IMR-90 (cell line): ENCODE measurements at places on chromosomes 11 and 22. TPM values are rescaled to one million over a fixed set of nuclear protein-coding genes. Genes with fewer than 3 reads are reported as not detected.

The RAB36 gene
- 4.0 TPM in 2 replicates for polyA plus RNA-seq

The POTEH gene
- polyA plus RNA-seq = not detected in 2 replicates

The KCNE3 gene
- 0.05 and 0.16 TPM in 2 replicates for polyA plus RNA-seq

GRCh38 chr11:20535271-20535881, 64.0 kb upstream of the SLC6A5 start:
- no peak for DNase-seq

GRCh38 chr11:65639623-65640482, 2.0 kb downstream of the SIPA1 start:
- DNase-seq = no peak

GRCh38 chr11:75262961-75263852, 22.6 kb downstream of the TPBGL start:
- DNase-seq = no peak

DNA sequence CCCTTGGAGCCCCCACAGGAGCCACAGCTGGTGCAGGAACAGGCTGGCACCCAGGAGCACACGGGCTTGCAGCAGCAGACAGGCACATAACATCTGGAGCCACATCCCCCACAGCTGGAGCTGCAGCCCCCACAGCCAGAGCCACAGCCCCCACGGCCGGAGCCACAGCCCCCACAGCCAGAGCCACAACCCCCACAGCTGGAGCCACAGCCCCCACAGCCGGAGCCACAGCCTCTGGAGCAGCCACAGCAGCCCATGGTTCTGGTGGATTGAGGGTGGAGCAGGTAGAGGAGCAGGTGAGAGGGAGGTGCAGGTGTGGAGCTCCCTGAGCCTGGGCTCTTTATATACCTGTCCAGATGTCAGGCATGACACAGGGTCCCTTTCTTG, at the start of gene KRTAP5-2:
TSS of gene KRTAP5-2 (minus strand) at position 301 of the 387 bp plus-strand sequence. CDS start at position 257, 44 bp downstream.
- no peak for DNase-seq

DNA sequence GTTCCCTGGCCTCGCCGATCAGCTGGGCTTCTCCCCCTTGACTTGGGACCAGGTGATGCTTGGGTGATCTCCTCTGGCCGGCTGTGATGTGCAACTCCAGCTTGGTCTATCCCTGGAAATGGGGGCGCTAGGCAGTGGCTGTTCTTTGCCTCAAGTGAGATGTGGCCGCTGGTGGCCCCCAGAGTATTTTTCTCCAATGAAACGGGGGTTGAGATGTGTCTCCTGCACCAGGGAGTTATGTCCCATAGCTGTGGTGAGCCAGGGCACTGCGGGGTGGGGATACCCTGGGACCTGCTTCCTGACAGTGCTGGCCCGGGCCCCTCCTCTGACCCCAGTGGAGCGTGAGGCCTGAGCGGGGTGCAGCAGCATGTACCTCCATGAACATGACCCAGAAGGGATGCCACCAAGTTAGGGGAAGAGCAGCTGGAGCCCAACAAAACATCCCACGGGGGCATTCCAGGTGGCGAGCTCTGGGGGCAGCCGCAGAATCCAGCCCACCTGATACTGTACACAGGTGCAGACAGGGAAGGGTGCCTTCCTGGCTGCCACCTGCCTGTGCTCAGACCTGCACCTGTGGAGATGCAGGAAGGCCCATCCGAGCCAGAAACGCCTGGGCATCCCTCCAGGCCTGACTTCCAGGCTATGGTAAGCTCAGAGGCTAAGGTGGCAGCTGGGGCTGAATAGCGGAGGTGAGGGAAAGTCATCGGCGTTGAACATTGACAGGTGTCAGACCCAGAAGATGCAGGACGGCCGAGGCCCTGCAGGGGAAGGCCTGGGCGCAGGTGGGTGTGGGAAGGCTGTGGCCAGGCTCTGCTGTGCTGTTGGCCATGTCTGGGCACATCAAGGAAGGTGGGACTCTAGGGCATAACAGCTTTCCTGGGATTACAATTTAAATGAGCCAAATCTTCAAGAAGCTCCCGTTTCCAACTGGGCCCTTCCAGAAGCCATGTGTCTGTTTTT, 97.3 kb downstream of the CTTN start:
- no peak for DNase-seq

DNA sequence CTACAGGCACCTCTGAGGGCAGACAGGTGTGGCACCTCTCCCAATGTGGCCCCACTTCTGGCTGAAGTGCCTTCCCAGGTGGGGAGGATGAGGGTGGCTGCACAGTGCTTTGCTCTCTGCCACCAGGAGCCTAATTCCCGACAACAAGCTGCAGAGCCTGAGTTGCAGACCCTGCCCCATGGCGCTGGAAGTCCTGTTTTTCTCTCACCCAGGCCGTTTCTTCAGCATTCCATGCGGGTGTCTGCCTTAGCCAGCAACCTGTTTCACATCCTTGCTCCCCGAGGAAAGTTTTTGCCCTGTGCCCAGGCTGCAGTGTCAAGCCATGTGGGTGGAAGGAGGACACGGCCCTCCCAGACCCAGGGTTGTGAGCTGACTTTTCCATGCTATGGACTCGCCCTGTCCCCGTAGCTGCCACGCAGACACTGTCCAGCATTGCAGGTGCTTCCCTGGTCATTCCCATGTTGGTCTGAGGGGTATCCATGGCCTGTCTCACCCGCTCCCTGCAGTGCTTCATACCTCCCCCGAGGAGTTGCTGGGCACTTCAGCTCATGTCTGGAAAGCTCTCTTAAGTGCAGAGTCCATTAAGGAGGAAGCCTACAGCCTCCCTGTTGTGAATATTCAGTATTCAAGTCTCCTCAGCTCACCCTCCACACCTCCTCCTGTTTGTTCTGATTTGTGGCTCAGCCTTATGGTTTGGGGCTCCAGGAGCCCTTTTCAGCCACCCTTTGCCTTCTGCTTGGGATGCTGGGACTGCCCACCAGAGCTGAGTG, 2.9 kb downstream of the DAGLA start:
- no peak for DNase-seq

The SLC5A4 gene
- polyA plus RNA-seq = 0.10 TPM in 1 of 2 replicates, not detected in the other

The ADM2 gene
- polyA plus RNA-seq = 1.9 and 2.3 TPM in 2 replicates

GRCh38 chr11:44519989-44520737, 45.3 kb upstream of the CD82 start:
- DNase-seq = no peak

The TMEM179B gene
- 67.1 and 71.5 TPM in 2 replicates for polyA plus RNA-seq

- DNase-seq = peak; percentile 68
Observed at GRCh38 chr11:86592047-86592591, 80.3 kb downstream of the ME3 start.

DNA sequence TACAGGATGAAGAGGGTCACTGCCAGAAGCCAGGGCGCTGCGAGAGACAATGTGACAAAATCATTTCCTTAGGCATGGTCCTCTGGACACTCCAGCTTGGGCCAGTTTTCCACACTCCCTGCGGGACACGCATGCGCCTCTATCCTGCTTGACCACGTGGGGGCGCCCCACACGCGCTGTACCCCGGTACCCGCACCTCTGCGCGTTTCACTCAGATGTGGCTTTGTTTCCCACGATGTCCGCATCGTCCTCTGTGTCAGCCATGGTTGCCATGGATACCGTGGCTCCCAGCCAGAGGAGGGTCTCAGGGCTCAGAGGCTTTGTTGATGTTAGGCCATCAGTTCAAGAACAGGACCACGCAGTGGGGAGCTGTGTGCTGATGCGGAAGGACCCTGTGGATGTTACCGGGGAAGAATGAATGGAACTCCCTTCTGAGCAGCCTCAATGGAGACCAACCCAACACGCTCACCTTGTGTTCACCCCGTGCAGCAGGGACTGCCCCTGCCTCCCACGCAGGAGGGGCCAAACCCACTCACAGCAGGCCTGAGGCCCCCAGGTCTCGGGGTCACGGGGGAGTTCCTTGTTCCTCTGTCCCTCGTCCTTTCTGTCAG, 101.1 kb upstream of the SLC22A12 start:
- DNase-seq = peak; percentile 7
